ENCODE measurements at places on chromosomes 11 and 22.

DNA sequence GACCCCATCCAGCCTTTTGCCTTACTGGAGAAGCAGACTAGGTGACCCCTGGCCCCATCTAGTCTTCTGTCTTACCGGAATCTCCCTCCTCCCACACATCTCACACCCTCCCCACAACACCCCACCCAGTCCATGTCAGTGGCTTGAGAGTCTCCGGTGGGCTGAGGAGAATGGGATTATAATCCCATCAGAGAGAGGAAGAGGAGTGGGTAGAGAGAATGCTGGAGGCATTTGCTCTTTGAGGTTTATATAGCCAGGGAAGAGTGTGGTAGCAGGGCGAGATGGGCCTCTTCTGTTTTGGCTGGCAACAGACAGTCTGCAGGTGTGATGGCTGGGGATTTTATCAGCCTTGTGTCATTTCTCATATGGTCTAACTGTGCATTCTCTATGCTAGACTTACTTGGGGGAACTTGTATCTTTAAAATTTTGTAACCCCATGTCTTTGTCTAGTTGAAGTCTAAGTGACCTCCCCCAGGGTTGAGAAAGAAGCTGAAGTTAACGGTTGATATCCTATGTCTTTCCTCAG, 50.3 kb downstream of the GRAMD1B start:
- DNase-seq = no peak

DNA sequence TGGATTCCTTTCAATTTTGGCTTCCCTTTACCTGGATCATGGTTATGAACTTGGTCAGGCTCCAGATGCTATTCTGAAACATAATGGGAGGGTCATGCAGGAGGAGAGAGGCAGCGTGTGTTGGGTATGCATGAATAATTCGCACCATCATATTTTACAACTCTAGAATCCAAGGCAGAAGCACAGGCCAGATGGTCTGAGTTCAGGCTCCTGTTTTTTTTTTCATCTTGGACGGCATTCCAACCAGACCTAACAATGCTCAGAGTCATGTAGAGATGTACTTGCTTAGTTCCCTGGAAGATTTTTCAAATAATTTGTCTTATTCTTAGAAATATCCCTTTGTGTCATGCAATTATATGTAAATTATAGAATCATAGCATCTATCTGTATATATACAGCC, 393.5 kb downstream of the JRKL start:
- no peak for DNase-seq

DNA sequence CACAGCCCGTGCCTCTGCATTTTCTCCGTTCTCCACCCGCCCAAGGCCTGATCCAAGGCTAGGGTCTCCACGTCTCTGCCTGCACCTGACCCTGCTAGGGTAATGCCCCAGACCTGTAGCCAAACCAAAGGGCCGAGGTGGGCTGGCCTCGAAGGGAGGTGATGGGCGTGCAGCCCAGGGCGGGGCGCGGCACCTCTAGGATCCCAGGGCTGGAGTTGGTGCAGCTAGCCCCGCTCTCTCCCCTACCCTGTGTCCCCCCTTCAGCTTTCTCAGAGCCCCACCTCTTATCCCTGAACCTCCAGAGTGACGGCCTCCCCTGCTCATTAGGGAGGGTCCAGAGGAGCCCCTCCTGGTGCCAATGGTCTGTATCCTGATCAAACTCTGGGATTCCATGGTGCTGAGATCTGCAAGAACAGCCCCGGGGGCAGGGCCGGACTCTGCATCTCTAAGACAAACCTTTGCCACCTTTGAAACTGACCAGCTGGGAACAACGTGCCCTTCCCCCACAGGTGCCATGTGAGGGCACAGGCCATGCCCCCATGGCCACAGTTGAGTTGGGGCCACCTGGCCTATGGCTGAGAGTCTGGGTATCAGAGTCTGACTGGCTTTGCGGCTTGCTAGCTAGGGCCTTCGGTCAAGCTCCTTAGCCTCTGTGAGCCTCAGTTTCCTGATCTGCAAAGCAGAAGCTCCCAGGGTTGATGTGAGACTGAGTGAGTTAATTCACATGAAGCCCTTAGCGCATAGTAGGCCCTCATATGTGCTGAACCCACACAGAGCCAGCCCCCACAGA, 23.1 kb upstream of the CBX7 start:
- no peak for DNase-seq

DNA sequence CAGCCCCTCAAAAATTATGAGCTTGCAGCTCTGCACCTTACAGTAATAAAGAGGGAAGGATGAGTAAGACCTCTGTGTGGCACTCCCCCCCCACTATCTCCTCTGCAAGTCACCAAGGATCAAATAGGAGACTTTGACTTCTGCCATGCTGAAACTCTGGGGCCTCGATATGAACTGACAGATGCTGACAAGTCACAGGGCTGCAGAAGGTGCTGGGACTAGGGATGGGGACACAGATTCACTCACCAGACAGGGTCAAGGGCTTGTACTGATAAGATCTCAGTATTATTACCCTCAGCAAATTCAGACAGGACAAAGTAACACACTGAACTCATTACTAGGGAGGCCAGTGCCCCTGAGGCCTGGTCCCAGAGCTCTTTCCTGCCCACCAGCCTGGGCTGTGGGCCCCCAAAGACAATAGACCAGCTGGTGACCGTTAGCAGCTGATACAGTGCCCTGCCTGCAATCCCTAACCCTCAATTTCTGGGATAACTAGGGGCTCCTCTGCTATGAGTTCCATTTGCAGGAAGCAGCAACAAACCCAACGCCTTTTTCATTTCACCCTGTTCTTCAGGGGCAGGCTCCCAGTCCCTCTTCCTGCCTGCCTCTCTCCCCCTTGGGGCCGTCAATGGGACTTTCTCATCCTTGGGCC, 20.1 kb downstream of the TMPRSS13 start:
- no peak for DNase-seq

Data from stimulated activated CD8-positive, alpha-beta memory T cell treated with anti-CD3 and anti-CD28 coated beads, Interleukin-12 subunit alpha, Interleukin-12 subunit beta, amount 100 ng/mL, for 1 hour (primary cell).